Breast epithelium (tissue), 4 donors: ENCODE measurements at places on chromosomes 5 and 9.

DNA sequence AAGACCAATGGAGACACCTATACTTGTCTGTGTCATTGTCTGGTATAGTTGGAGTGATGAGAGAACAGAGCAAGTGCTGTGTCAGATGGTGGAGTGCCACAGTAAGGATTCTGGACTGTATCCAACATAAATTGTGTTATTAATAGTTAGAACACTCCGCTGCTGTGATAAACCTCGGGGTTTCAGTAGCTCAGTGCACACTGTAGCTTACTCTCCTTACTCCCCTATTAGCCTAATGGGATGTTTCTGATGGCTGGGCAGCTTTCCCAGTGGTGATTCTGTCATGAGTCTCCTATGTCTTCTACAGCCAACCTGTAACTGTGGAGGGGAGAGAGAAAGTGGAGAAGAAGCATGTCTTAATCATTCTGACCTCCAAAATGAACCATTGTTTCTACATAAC lies 127.6 kb upstream of the PTCH1 start:
- H3K36me3 ChIP-seq: no peaks in the 10 kb centered on the region
- no peaks in the 10 kb centered on the region for H3K27me3 ChIP-seq
- no peaks in the 10 kb centered on the region for H3K4me1 ChIP-seq
- no peak overlapping the region for H3K4me3 ChIP-seq
- no peak for DNase-seq

DNA sequence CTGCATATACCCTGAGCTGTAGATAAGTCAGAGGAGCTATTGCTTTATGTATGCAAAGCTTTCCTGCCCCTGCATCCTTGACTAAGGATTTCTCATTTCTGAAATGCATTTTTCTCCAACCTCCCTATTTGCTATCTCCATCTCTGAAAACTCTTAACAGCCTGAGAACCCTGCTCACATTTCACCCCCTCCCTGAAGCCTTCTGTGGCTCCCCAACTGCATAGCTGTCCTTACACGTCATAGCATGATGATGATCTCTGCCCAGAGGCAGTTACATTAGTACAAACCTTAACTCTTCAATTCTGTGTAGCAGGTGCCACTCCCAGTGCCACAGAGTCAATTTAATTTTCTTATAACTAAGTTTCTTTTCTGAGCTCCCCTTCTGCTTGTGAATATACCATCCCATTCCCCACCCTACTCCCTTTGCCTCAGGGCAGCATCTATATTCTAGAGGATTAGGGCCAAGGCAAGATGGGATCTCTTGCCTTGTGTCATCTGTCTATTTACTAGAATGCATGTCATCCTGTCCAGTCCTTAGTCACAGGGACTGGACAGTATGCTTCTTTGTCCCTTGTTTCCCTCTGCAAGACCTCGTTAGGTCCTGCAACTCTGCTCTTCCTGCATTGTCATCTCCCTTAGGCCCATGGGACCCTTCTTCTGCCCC lies 149.7 kb upstream of the SPRY4 start:
- H3K27me3 ChIP-seq: no peaks in the 10 kb centered on the region
- H3K27ac ChIP-seq: no peak overlapping the region
- no peaks in the 10 kb centered on the region for H3K4me1 ChIP-seq
- no peaks in the 10 kb centered on the region for H3K36me3 ChIP-seq
- DNase-seq: no peak

DNA sequence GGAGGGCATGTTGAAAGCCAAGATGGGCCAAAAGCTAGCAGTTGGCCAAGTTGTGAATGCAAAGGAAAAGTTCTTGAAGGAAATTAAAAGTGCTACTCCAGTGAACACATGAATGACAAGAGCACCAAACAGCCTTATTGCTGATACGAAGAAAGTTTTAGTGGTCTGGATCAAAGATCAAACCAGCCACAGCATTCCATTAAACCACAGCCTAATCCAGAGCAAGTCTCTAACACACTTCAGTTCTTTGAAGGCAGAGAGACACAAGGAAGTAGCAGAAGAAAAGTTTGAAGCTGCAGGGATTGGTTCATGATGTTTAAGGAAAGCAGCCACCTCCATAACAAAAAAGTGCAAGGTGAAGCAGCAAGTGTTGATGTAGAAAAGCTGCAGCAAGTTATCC lies 71.6 kb downstream of the ERCC6L2 start:
- no peak overlapping the region for H3K4me3 ChIP-seq
- no peaks in the 10 kb centered on the region for H3K4me1 ChIP-seq
- no peaks in the 10 kb centered on the region for H3K36me3 ChIP-seq
- H3K27ac ChIP-seq: no peak overlapping the region

- no peaks in the 10 kb centered on the region for H3K27me3 ChIP-seq
- H3K27ac ChIP-seq: no peak overlapping the region
- H3K4me1 ChIP-seq: no peaks in the 10 kb centered on the region
Measured at GRCh38 chr5:119961993-119962392, 332.6 kb downstream of the FAM170A start.

DNA sequence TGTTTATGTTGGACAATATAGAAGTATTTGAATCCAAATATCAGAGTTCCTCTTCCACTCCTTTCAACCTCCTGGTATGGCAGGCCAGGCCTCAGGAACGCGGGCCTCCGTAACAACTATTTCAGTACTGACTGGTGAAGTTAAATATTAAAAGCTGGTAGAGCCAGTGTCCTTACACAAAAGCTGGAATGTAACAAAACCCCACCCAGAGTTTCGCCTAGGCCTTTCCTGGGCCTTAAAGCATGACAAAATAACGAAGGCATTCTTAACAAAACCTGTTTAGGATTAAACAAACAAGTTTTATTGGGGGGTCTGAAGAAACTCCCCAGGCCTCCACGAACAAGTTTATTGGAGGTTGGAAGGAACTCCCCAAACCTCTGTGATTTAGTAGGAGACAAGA lies 61.6 kb upstream of the GNE start:
- H3K27me3 ChIP-seq: no peaks in the 10 kb centered on the region
- no peaks in the 10 kb centered on the region for H3K36me3 ChIP-seq
- H3K4me1 ChIP-seq: peaks cover 5% of the 10 kb centered on the region
- DNase-seq: no peak
- H3K4me3 ChIP-seq: no peak overlapping the region

DNA sequence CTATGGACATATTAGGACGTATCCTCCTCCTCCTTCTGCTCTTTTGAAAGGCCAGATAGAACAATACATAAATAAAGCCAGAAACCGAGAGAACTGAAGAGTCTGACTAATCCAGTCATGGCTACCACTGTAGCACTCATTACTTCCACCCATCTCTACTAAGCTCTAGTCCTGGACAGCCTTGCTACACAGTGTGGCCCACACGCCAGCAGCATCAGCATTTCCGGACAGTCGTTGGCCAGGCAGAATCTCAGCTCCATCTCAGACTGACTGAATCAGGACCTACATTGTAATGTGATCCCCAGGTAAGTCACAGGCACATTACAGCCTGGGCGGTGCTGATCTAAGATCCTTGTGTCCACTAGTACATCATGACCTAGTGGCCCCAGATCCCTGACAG lies 182.9 kb downstream of the DRD1 start:
- no peaks in the 10 kb centered on the region for H3K36me3 ChIP-seq
- DNase-seq: no peak
- H3K4me1 ChIP-seq: no peaks in the 10 kb centered on the region
- no peaks in the 10 kb centered on the region for H3K27me3 ChIP-seq

DNA sequence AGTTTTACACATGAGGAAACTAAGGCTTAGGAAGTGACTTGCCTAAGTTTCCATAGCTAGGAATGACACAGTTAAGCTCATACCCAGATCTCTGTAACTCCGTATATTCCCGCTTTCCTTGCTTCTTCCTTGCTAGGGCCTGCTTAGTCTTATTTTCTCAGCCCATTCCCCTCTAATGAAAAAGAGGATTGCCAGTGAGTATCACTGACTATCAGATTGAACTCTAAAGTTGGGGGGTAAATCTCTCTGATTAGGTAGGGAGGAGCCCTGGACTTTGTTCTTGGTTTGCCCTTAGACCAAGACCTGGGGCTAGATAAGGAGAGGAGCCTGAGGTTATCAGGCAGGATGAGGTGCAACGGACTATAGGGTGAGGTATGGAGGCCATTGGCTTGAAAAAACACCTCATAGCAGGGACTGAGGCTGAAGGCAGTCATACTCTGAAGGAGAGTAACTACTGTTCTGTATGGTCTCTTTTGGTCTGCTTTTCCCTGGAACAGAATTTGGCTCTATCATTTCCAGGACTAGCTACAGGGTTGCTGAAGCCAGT lies 2.5 kb downstream of the TRIM32 start:
- no peak overlapping the region for H3K27ac ChIP-seq
- no peaks in the 10 kb centered on the region for H3K36me3 ChIP-seq
- no peak for DNase-seq
- no peak overlapping the region for H3K4me3 ChIP-seq
- H3K27me3 ChIP-seq: no peaks in the 10 kb centered on the region

- H3K4me1 ChIP-seq: no peaks in the 10 kb centered on the region
- H3K27me3 ChIP-seq: no peaks in the 10 kb centered on the region
- no peaks in the 10 kb centered on the region for H3K36me3 ChIP-seq
- H3K4me3 ChIP-seq: no peak overlapping the region
- H3K27ac ChIP-seq: no peak overlapping the region
Measured at GRCh38 chr5:15570491-15570890, 70.5 kb downstream of the FBXL7 start.

DNA sequence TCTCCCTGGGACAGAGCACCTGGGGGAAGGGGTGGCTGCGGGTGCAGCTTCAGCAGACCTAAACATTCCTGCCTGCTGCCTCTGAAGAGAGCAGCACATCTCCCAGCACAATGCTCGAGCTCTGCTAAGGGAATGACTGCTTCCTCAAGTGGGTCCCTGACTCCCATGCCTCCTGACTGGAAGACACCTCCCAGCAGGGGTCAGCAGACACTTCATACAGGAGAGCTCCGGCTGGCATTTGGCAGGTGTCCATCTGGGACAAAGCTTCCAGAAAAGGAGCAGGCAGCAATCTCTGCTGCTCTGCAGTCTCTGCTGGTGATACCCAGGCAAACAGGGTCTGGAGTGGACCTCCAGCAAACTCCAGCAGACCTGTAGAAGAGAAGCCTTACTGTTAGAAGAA lies 77.2 kb downstream of the SLCO6A1 start:
- H3K27me3 ChIP-seq: no peaks in the 10 kb centered on the region
- no peaks in the 10 kb centered on the region for H3K4me1 ChIP-seq
- H3K4me3 ChIP-seq: no peak overlapping the region
- no peaks in the 10 kb centered on the region for H3K36me3 ChIP-seq

DNA sequence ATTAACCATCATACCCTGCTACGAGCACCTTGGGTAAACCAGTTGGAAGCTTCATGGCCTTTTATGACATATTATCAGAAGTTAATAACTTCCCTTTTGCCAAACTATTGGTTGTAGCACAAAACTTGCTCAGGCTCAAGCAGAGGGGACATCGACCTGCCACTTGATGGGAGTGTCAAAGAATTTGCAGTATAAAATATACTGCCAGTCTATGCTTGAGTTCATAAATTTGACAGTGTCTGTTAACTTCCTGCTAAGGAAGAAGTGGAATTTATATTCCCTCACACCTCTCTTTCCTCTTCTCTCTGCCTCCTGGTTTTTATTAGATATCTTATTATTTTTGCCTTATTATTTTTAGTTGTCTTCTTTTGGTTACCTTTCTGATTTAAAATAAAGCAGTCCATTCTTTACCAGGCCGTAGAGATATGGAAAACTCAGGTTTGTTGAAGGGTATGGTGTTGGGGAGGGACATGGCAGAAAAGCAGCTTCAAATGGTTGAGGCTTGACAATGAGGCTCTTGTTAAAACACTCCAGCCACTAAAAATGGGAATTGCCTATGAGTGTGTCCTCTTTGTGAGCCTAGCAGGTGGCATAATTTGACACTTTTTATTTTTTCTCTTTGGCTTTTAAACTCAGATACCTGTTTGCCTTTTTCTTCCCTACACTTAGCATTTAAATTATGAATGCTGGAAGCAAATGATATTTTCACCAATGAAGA lies 298.0 kb downstream of the DOCK8 start:
- H3K4me1 ChIP-seq: no peaks in the 10 kb centered on the region
- H3K27me3 ChIP-seq: no peaks in the 10 kb centered on the region
- no peak for DNase-seq
- H3K4me3 ChIP-seq: no peak overlapping the region

GRCh38 chr5:80834710-80835109 lies 125.5 kb upstream of the RASGRF2 start:
- H3K27ac ChIP-seq: no peak overlapping the region
- H3K27me3 ChIP-seq: no peaks in the 10 kb centered on the region
- no peak for DNase-seq
- H3K4me1 ChIP-seq: no peaks in the 10 kb centered on the region
- no peak overlapping the region for H3K4me3 ChIP-seq

DNA sequence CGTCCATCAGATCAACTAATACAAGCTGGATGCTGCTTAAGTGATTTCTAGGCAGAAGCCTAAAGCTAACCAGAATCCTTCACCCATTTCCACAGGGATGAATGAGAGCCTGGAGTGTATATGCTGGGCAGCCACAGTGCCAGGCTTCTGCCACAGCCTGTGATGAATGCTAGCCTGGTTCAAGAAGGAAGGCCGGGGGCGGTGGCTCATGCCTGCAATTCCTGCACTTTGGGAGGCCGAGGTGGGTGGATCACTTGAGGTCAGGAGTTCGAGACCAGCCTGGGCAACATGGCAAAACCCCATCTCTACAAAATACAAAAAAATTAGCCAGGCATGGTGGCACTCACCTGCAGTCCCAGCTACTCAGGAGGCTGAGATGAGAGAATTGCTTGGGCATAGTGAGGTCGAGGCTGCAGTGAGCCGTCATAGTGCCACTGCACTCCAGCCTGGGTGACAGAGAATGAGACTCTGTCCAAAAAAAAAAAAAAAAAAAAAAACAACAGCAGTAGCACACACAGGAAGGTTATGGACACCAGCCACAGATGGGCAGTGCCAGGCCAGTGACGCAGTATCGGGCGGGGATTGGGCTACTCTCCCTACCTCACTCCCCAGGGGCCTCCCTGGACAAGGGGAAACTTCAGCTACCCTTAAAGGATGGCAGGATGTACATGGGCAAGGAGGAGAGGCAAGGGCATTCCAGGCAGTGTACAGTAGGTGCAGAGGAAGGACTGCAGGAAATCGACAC lies 23.1 kb upstream of the HMCN2 start:
- H3K27ac ChIP-seq: no peak overlapping the region
- no peaks in the 10 kb centered on the region for H3K36me3 ChIP-seq
- no peaks in the 10 kb centered on the region for H3K4me1 ChIP-seq
- DNase-seq: no peak
